T-helper 9 cell (primary cell): ENCODE measurements at places on chromosomes 11 and 22.

- no peak for DNase-seq
Observed at GRCh38 chr11:106389101-106389500, 311.6 kb downstream of the AASDHPPT start.

DNA sequence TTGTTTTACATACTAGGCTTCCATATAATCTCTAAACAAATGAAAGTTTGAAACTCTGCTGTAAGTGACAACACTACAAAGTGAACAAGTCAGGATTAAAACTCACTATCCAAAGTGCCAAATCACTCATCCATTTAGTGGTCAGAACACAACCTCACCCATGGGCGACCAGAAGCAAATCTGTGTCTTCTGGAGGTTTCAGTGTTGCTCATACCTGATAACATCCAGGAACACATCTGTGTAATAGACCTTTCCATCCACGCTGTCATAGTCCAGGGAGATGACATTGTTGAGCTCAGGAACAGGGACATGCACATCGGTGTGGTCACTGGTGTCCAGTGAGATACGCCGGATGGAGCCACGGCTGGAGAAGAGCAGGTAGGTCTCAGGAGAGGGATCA, 28.5 kb upstream of the CKAP5 start:
- no peak for DNase-seq

- no peak for DNase-seq
Observed at GRCh38 chr11:103585401-103585800, 451.0 kb upstream of the DDI1 start.

GRCh38 chr11:124320097-124320496, at the start of gene OR8D2:
OR8D2 (minus strand) TSS chr11:124320197; CDS start chr11:124320197, 0 bp downstream.
- DNase-seq: no peak

DNA sequence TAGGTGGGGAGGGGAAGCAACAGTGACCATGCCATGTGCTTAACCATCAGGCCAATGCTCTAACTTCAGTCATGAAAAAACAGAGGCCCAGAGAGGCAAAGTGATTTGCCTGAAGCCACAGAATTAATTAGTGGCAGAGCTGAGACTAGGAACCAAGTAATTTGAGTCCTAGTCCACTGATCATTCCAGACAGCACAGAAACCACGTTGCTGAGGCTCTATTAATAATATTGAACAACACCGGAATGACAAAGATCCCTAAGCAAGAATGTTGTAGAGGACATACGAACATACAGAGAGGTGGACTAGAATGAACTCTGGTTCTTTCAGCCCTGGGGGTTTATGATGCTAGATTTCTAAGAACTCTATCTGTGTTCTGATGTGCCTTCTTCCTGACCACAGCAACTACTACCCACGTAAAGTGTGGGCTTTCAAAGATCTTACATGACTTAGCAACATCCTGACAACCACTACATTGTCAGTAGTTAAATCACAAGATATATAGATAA, 92.3 kb downstream of the GAB2 start:
- no peak for DNase-seq

GRCh38 chr11:93611836-93612677, 49.4 kb upstream of the CEP295 start:
- DNase-seq: no peak

DNA sequence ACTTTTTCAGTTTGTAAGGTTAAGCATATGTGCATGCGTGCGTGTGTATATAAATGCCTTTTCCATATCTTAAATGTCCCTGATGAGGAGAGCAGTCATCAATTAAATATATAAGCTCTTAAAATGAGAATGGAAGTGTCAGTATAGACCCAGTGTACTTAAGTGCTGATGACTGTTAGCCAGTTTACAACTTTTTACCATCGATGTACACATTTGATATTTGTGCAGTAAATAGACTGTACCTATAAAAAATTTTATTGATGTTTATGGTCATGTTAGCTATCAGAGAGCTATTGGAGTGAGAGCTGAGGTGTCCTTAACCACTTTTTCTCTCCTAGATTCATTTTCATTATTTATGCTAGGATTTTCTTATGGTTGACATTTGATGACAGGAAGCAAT, 45.4 kb downstream of the TRAF6 start:
- DNase-seq: no peak

DNA sequence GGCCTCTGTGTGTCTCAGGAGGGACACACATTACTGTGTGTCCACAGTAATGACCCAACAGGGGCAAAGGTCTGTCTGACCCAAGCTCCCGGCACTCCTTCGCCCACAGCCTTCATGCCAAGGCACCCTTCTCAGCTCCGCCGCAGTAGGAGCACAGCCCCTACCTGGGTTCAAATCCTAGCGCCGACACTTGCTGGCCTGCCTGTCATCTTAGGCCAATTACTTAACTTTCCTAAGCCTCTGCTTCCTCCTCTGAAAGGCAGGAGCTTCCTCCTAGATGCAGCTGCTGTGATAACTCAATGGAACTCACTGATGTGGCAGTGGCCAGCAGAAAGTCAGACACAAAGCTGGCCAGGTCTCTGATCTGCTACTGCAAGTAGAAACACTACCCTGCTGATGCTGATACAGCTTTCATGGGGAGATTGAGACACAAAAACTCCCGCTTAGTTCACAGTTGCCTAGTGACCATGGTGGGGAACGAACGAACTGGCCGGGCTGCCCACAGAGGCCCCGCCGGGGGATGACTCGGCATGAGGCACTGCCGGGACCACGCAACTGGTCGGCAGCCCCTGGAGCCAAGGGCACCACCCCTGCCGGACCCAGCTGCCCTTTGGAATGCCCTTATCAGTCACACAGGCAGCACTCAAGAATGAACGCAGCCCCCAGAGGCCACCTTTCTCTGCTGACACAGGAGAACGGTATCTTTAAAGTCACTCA, 8.1 kb downstream of the EHD1 start:
- no peak for DNase-seq

GRCh38 chr11:75150879-75151278, at the start of gene SLCO2B1:
SLCO2B1 (plus strand) TSS chr11:75151107; CDS start chr11:75151382, 275 bp downstream.
- no peak for DNase-seq

- no peak for DNase-seq
Observed at GRCh38 chr11:120283124-120283523, 42.0 kb upstream of the TLCD5 start.

DNA sequence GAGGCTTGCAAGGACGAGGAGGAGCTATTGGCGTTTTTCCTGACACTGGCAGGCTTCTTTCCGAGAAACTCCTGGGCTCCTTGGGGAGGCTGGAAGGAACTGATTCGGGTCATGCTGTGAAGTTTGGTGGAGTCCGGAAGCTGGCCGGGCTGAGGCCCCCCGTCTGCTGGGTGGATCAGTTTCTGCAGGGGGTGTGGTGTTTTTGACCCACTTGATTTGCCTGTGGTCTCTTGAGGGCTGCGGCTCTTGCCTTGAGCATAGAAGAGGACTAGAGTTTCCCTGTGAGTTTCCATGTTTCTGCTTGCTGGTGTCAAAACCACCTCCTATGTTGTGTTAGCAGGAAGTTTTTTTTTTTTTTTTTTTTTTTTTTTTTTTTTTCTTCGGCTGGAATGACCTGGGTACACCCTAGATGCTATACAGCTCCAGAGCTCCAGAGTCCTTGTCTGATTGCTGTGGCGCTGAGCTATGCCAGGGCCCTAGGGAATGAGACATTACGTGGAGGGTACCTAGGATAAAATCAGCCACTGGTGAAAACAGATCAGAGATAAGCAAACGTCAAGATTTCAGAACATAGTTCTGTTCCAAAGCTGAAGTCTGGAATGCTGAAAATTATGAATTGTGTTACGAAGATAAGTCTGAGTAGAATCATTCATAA, 728 bp downstream of the TBC1D22A start:
- DNase-seq: peak; percentile 34

GRCh38 chr22:45617948-45618347, 53.7 kb upstream of the ATXN10 start:
- DNase-seq: no peak

- DNase-seq: no peak
Observed at GRCh38 chr22:38098410-38099249, 11.9 kb downstream of the BAIAP2L2 start.

DNA sequence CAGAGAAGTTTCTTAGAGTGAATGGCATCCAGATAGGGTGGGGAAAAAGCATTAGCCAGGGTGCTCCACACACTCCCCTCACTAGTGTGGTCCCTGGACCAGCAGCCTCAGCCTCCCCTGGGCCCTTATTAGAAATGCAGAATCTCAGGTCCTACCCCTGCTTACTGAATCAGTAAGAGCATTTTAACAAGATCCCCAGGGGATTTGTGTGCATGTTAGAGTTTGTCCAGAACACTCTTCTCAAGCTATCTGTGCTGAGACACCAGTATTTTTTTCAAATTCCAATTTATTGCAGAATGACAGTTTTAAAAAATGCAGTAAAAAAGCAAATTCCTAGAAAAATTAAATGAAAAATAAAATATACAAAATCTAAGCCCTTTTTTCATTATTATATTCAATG, 123.1 kb downstream of the MIAT start:
- DNase-seq: no peak

GRCh38 chr11:20081336-20081735, 78.9 kb downstream of the DBX1 start:
- no peak for DNase-seq

DNA sequence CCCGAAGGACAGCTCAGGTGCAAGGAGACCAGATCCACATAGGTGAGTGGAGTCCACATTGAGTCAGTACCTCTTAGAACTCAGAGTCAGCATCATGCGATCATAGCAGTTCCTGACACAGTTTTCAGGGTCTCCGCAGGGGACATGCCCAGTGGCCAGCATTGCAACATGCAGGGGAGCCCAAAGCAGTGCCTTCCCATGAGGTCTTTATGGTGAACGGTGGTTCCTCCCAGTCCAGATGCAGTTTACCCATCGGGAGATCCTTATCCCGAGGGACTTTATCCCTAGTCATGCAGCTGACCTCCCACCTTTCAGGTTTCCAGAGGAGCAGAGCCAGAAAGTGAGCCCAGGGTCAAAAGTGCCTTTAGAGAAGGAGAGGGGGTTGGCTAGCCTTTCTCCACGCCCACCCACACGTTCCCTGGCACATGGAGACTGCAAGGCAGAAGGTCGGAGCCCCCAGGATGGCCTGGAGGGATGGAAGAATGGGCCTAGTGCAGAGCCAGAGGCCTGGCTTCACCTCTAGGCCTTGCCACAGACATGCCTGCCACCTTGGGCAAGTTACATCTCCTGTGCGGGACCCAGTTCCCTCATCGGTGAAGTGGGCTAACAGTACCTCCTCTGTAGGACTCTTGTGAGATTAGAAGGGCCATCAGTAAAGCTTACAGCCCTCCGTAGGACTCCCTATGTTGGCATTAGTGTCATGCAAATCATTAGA, 6.4 kb downstream of the KCTD17 start:
- no peak for DNase-seq

DNA sequence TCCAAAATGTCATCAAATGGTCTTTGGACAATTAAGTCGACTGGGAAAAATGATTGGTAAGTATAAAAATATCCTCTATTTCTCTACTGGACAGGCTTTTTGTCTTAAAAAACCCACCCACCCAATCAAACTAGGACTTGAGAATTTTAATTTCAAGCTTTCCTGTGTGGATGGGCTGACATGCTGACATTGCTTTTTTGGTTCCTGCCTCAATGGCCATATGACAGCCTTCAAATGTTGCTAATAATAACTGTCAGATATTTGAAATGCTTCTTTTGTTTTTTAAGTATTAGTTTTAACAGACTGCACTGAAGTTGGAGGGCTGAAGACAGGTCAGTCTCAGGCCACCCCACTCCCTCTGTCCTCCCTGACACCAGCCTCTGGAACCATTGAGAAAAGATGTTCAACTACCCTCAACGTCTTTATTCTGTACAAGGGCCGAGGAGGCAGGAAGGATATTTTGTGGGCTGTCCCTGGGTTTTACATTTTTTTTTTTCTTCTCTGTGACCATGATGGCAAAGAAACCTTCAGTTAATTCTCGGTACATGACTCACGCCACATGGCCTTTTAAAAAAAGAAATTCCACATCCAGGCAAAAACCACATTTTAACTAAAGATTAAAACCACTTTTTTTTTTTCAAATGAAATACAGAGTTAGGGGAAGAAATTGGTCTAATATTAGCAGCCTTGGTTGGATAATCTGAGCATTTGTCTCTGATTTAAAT, 130.4 kb downstream of the SLC1A2 start:
- DNase-seq: no peak

GRCh38 chr11:86555866-86556265, 116.5 kb downstream of the ME3 start:
- DNase-seq: no peak

- DNase-seq: no peak
Observed at GRCh38 chr22:49770547-49771265, 57.0 kb downstream of the BRD1 start.

- DNase-seq: no peak
Observed at GRCh38 chr11:19660076-19660475, 52.6 kb upstream of the NAV2 start.

DNA sequence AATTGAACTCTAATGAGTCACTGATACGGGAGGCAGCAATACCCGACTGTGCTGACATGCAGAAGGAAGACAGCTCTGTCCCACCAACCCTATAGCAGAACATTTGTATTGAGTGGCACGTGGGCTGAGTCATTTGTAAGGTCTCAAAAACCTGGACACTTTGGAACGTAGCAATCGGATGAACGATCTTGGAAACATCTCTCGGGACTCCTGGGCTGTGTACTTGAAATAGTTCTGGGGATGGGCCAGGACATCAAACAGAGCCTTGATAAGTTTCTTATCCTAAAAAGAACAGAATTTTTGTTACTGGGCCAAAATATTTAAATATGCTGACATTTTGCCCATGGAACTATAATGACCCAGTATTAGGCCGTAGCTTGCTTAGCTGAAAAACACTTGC, 17.1 kb upstream of the NRIP3 start:
- DNase-seq: no peak

DNA sequence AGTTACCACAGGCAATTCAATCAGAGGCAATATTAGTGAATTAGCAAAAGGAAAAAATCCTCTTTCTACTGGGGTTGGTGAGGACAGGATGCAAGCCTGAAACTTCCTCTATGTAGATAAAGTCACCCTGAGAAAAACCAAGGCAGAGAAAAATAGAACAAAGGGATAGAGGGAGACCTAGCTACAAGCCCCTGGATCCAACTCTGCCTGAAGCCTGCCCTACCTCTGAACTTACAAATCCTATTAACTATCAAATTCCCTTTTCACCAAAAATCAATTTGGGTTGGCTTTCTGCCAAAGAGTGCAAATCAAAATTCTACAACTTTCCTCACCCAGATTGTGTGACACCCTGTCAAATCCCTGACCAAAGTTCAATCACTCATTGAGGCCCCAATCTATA, 161.3 kb downstream of the LARGE1 start:
- no peak for DNase-seq

DNA sequence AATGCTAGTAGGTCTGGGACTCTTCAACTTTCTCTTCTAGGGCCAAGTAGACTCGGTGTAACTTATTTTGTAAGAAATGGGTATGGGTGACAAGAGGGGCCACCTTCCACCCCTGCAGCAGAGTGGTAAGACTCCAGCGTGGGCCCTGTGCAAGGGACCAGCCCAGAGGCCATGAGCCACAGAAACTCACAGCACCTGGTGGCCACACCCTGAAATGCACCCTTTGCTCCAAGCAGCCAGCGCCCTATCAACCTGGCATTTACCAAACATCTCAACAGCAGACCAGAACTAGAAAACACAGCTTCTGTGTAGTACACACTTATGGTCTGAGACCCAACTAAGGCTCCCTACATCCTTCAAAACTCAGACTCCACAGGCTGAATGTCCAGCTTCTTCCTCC, 5.7 kb downstream of the CDCA5 start:
- DNase-seq: peak; percentile 63
